Suppressor macrophage (primary cell): ENCODE measurements at places on chromosomes 11 and 22.

DNA sequence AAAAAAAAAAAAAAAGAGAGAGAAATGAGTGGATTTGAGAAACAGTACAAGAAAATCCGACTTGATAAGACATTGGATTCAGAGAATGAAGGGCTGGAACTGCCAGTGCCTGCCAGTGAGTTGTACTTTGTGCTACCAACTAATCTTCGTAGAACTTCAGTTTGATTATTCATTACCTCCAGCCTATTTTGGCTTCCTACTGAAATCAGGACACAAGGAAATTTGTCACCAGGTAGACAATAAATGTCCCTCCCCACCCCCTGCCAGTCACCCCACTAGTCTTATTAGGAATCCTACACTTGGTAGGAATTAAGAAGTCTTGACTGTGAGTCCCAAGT is 21.4 kb upstream of the POLD3 start:
- no peak for DNase-seq

DNA sequence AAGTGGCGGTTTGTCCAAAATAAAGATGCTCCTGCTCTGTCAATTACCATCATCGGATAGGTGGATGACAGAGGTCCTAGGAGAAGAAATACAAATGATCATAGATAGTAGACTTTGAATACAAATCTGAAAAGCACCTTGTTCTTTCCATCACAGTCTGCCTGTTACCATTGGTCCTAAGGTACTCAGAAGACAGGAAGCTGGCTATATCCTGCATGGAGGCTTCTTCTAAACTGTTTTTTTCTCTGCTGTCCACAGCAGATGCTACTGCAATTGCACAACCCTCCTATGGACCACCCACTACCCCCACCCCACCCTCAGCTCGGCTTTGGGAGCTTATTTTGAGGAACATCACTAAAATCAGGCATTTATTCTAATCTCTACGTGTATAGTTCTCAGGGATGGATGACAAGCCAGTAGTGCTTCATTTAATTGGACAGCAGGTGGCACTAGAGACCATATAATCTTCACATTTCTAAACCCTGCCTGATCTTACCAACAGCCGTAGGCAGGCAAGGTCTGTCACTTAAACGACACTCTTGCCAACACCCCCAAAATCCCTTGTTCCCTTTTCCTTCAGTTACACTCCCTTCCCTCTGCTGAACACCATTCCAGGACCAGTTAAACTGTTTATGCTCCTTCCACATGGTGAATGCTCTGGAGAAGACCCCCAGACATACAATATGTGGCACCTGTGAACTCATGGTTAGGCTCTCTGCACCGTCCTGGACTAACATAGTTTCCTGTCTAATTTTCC is 6.6 kb upstream of the PTS start:
- peak; percentile 67 for DNase-seq

DNA sequence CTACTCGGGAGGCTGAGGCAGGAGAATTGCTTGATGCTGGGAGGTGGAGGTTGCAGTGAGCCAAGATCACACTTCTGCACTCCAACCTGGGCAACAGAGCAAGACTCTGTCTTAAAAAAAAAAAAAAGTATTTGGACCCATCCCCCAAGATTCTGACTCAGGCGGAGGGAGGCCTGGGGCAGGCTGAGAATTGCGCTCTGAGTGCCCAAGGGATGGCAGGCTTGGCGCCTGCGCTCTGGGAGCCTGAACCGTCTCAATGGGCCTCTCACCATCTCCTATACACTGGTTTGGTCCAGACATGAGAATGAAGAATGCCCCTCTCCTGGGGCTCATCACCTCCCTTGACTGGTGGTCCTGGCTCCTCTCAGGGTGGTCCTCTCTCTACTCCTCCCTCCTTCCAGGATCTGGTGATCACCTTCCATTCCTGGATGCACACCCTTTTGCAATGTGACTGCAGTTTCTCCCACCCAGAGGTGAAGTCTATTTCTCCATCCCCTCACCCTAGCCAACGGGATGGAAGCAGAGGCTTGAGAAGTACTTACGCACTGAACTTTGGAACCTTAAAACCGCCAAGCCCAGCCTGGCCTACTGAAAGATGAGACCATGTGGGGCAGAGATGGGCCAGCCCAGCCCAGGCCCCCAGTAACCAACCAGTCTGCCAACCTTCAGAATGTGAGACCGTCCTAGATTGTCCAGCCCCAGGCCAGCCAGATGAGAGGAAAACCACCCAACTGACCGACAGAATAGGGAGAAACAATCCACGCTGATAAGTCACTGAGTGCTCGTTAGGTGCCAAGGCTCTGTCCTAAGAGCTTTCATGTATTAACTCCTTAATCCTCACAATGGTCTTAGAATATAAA is 4.9 kb downstream of the POLR3H start:
- DNase-seq: no peak

DNA sequence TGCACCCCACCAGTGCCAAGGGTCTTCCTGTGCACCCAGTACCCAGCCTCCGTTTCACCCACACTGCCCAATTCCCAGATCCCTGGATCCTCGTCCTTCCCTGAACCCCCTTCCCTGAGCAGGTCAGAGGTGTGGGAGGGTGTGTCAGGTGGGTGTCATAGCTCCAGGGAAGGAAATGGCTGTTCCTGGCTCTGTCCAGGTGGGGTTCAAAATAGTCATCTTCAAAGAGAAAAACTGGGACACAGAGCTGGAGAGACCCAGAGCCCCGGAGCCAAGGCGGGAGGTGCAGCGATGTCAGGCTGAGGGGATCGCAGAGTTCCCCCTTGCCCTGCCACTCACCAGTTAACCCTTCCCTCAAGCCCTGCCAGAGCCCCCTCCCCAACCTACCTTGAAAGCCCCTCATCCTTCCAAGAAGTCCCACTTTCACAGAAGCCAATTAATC is 698 bp downstream of the C1QTNF4 start:
- no peak for DNase-seq

DNA sequence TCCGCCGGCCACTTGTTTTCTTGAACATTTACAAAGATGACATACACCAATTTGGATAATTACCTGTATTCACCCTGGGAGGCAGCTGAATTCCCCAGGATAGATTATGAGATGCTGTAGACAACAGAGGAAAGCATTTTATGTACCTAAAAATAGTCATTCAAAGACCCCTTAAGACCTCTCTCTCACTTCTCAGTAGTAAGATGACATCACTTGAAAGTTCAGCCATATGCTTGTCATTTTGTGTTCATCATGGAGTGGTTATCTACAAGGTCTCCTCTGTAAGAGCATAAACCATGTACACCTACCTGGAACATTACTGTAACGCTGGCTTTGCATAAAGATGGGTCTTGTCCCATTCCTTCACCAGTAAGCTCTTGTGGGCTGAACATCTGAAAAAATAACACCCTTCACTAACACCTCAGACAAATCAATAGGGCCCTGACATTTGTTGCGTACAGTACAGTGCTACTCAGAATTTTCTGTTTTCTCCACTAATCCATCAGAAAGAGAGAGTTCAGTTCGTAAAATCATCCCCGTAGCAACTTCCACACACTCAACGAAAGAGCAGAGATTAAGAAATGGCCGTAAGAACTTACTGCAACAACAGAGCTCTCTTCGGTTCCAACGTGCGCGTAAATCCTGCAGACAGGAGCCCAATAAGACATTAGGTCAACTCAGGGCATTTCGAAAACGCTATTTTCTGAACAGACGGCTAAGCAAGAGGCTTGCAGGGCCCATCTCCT is 15.6 kb upstream of the WDR74 start:
- no peak for DNase-seq

DNA sequence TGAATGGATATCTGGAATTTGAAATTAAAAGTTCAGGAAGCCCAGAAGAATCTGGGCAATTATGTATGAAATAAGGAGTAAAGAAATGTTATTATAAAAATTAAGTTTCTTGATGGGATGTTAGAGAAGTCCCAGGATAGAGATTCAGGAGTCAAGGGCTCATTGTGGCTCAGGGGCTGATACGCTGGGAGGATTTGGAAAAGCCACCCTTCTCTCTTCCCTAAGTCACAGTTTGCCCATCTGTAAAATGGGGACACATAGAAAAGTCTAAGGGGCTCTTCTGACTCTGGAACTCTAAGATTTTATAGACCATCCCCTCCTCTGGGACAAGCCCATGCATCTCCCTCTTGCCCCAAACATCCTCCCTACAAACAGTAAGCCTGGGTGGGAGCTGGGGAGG is 118.1 kb downstream of the TIMP3 start:
- DNase-seq: no peak

DNA sequence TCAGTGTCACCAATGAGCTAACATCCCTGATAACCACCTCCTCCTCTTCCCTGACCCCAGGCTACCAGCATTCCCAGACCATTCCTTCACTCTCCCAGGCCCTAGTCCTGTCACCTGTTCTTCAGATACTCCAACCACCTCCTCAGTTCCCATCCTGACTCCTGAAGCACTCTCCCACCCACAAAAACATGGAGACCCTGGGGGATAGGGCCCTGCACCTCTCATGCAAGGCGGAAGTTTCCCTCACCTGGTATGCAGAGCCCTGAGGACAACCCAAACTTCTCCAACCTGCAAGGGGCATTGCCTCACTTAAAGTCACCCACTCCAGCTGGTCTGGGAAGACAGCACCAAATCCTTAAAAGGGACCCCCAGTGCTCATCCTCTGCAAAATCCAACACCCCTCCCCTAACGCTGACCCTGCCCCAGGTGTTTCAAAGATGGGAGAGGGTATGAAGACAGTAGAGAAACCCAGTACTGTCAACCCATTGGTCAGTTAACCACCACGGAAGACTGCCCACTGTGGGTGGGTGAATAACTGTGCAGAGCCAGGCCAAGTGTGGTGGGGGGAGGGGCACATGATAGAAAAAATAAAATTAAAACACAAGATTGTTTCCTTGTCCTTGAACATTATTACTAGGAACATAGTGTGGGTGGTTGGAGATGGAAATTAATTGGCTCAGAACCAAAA is 1.4 kb downstream of the TNKS1BP1 start:
- no peak for DNase-seq

GRCh38 chr11:134124660-134125451 is 56.0 kb downstream of the JAM3 start:
- DNase-seq: peak; percentile 32

- DNase-seq: no peak
Measured at GRCh38 chr22:39279170-39279850, 34.5 kb upstream of the PDGFB start.

GRCh38 chr11:45921561-45922424 is 663 bp upstream of the LARGE2 start:
- DNase-seq: no peak
